ENCODE measurements at places on chromosomes 7 and 10. TPM values are rescaled to one million over a fixed set of nuclear protein-coding genes. Genes with fewer than 3 reads are reported as not detected.

Gene CCDC172
- total RNA-seq = not detected

Gene HOXA6
- total RNA-seq = not detected

Gene FAM131B
- 2.3 TPM for total RNA-seq

Gene ZNF485
- total RNA-seq = not detected

Gene NPC1L1
- total RNA-seq = 0.85 TPM

Gene SLC26A5
- not detected for total RNA-seq

DNA sequence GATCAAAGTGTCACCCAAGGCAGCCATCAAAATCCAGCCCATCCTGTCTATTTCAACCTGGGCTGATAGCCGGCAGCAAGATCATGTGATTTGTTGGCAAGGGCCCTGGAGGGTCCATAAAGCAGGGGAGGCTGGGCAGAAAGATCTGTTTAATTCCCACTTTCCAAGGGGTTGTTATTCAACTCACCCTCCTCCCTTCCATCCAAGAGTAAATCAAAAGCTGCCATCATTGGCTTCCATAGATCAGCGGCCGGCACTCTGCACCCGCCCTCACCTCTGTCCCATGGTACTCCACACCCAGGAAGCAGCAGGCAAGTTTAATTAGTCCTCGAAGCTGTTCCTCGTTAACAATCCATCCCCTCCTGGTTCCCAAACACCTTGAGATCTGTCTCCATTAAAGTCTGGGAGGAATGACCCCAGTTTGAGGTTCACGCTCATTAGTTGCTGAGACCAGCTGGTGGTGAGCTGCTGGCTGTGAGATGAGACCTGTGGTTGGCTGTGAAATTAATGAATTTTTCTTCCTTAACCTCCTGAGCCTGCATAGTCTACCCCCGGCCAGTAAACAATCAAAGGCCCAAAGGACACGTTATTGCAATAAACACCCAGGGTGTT is 120.6 kb upstream of the CHST15 start:
- no peaks in the 10 kb centered on the region for H3K36me3 ChIP-seq
- no peak overlapping the region for H3K4me3 ChIP-seq
- no peaks in the 10 kb centered on the region for H3K4me1 ChIP-seq
- no peak overlapping the region for H3K27ac ChIP-seq

GRCh38 chr10:19964625-19965024 is 148.4 kb downstream of the PLXDC2 start:
- H3K27me3 ChIP-seq = no peaks in the 10 kb centered on the region
- H3K4me3 ChIP-seq = no peak overlapping the region
- no peak overlapping the region for H3K27ac ChIP-seq
- H3K36me3 ChIP-seq = no peaks in the 10 kb centered on the region
- DNase-seq = no peak
- H3K4me1 ChIP-seq = peaks cover 36% of the 10 kb centered on the region

DNA sequence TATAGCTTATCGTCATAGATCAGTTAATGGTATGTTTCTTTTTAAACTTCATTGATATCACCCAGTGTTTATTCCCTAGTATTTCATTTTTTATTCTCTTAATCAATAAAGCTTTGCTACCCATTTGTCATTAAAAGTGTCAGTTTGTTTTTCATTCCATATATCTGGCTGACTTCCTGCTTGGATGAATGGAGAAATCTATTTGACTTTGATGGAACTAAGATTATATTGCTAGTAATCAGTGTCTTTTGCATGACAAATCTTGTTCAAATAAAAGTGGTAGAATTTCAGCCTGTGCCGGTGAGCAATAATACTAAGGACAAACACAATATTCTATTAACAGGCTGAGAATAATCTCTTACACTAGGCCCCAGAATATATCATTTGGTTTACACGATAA is 203.3 kb downstream of the SEC23IP start:
- no peaks in the 10 kb centered on the region for H3K36me3 ChIP-seq
- H3K4me1 ChIP-seq = no peaks in the 10 kb centered on the region
- H3K4me3 ChIP-seq = no peak overlapping the region
- no peaks in the 10 kb centered on the region for H3K27me3 ChIP-seq

- no peaks in the 10 kb centered on the region for H3K4me1 ChIP-seq
- DNase-seq = no peak
- no peak overlapping the region for H3K4me3 ChIP-seq
- no peak overlapping the region for H3K27ac ChIP-seq
- H3K27me3 ChIP-seq = no peaks in the 10 kb centered on the region
- no peaks in the 10 kb centered on the region for H3K36me3 ChIP-seq
Observed at GRCh38 chr10:70693619-70694335, 21.5 kb downstream of the ADAMTS14 start.

DNA sequence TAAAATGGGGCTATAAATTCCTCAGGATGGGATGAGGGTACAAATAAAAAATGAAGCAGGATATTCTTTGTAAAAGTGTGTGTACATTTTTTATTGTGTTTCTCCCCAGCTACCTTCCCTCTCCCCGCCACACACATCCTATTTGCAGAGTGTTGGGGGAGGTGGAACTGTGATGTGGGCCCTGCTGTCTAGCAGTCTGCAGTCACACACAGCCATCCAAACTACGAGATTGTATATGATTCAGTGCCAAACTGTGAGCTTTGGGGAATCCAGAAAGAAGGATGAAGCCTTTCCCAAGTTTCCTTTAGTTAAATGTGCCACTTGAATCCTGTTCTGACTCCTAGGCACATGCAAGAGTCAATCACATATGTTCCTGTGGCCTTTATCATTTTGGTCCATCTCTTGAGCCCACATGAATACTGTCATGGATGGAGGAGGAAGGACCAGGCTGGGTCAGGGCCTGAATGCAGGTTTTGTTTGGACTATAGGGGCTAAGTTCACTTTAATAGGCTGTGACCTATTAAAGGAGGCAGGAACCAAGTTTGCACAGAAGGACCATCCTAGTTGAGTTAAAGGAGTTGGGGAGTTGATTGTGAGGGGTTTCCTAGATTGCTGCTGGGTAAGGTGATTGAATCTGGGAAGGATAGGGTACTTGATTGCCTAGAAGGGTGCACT is 1.1 kb upstream of the SEMA4G start:
- H3K27ac ChIP-seq = no peak overlapping the region
- no peaks in the 10 kb centered on the region for H3K36me3 ChIP-seq
- H3K4me3 ChIP-seq = no peak overlapping the region
- no peak for DNase-seq
- H3K27me3 ChIP-seq = no peaks in the 10 kb centered on the region

DNA sequence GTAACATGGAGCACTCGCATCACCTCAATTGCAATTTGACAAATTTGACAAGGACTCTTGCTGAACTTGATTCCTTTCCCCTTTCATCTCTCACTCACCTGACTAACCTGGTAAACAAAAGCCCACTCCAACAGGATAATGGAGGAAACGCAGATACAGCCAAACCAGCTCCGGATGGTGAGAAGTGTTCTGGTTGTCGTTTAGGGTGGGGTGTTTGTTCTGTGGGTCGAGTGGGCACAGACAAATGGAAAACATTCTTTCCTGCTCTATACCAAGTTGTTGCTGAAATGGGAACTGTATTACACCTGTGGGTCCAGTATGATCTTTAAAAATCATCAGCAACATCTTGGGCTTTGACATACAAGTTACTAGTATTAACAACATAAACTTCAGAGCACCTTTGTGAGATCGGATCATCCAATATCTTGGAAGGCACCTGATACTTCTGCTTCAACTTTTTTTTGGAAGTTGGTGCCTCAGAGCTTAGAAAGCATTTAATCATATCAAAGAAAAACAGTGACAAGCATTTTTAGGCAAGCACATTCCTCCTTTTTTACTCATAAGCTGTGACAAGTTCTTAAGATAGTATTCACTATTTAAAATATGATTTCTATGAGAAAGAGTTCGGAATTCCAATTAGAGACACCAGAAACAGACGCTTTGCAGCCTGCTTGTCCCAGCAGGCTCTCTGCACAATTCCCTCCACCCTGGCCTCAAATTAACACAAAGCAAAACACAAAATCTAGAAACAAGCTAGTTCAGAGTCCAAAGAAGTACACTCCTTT is 58.1 kb downstream of the CCDC186 start:
- no peaks in the 10 kb centered on the region for H3K4me1 ChIP-seq
- H3K4me3 ChIP-seq = no peak overlapping the region
- no peaks in the 10 kb centered on the region for H3K36me3 ChIP-seq
- DNase-seq = no peak

DNA sequence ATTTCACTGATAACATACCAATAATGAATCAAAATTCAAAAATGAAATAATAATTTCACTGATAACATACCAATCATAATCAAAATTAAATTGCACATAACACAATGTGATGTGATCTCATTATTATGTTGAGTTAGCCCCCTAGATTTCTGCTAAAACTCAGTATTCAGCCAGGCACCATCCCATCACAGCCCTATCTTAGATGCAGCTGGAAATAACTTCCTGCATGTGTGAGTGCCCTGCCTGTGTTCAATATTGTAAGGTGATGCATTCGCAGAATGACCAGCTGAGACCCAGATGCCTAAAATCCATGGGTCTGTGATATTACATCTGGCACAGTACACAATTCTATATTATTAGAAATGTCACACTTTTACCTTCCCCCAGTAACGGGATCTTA is 142.4 kb downstream of the CALCR start:
- no peak overlapping the region for H3K4me3 ChIP-seq
- no peaks in the 10 kb centered on the region for H3K27me3 ChIP-seq
- no peaks in the 10 kb centered on the region for H3K4me1 ChIP-seq
- no peak overlapping the region for H3K27ac ChIP-seq
- no peak for DNase-seq

GRCh38 chr7:87876869-87877234 is 559 bp downstream of the DBF4 start:
- H3K36me3 ChIP-seq = no peaks in the 10 kb centered on the region
- peaks cover 13% of the 10 kb centered on the region for H3K4me1 ChIP-seq
- H3K27me3 ChIP-seq = no peaks in the 10 kb centered on the region
- DNase-seq = no peak
- peak overlapping the region; percentile 87 for H3K4me3 ChIP-seq

DNA sequence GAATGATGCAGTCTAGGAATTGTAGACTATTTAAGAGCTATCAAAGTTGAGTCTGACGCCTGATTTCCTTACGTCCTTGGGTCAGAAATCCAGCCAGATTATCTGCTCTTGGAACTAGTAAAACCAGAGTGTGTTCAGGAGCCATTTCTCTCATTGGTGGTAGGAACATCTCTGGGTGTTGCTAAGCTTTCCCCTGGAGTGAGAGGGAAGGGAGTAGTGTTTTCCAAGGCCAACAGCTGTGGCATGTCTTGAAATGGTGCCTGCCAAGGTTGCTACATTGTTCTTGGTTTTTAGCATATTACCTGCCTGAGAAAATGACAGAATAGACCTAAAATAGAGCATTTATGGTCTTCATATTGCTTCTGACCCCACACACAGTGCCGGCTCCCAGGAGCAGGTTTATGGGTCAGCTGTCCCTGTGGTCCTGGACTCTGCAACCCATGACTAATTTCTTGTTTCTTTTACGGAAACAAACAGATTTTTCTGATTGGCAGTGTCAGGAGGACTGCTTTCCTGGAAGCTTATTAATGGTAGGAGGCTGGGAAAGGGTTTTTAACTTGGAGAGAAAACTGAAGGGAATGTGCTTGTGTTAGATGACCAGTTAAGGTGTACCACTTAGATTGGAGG is 17.5 kb downstream of the GBF1 start:
- no peaks in the 10 kb centered on the region for H3K27me3 ChIP-seq
- peaks cover 38% of the 10 kb centered on the region for H3K4me1 ChIP-seq
- H3K4me3 ChIP-seq = no peak overlapping the region
- DNase-seq = no peak

DNA sequence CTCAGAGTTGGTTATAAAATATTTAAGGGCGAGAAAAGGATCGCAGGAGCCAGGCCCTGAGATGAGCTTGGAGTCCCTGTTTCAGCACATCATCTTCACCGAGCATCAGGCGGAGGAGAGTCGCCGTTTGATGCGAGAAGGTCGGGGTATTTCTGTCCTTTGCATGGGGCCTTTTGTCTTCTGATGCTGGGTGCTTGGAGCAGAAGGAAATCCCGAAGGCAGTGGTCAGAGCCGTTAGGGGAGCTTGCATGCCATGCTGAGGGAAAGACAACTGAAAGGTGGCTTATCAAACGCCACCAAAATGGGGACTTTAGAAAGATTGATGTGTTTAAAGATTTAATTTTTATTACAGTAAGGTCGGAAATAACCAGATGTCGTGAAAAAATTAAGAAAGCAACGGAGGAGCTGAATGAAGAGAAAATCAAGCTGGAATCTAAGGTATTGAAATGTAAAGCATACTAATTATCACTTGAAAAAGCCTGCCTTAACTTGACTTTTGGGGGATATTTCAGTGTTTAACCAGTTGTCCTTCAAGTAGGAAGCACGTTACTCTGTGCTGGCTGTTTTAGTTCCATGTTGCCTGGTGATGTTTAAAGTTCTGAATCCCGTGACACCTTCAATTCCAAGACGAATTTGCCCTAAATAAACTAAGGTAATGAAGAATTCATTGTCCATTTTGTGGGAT is 845 bp downstream of the CCDC172 start:
- H3K27me3 ChIP-seq = no peaks in the 10 kb centered on the region
- DNase-seq = no peak
- H3K4me3 ChIP-seq = no peak overlapping the region
- no peaks in the 10 kb centered on the region for H3K36me3 ChIP-seq

DNA sequence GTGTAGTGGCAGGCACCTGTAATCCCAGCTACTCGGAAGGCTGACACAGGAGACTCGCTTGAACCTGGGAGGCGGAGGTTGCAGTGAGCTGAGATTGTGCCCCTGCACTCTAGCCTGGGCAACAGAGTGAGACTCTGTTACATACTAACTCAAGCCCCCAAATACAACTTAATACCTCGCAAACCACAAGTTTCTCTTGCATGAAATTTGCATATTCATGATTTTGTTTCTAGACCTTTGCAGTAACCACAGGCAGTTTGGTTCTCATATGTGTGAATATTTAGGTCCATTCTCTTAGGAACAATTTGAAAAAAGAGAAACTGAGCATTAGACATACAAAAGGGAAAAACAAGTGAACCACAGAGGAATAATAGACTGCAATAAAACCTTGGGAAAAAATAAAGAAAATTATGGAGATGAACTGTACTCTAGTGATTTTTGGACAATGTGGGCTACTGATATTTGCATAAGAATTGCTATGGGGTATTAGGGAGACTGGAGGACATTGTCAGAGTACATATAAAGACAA is 77.0 kb downstream of the ZNF277 start:
- no peaks in the 10 kb centered on the region for H3K36me3 ChIP-seq
- H3K4me3 ChIP-seq = no peak overlapping the region
- DNase-seq = no peak
- no peaks in the 10 kb centered on the region for H3K4me1 ChIP-seq

- peaks cover 28% of the 10 kb centered on the region for H3K4me1 ChIP-seq
- no peak overlapping the region for H3K27ac ChIP-seq
Observed at GRCh38 chr7:18384491-18385143, 110.9 kb upstream of the HDAC9 start.

GRCh38 chr7:112120696-112121217 is 85.4 kb downstream of the DOCK4 start:
- no peaks in the 10 kb centered on the region for H3K27me3 ChIP-seq
- DNase-seq = no peak
- no peaks in the 10 kb centered on the region for H3K4me1 ChIP-seq
- no peak overlapping the region for H3K27ac ChIP-seq
- H3K36me3 ChIP-seq = no peaks in the 10 kb centered on the region

- H3K4me3 ChIP-seq = no peak overlapping the region
- H3K4me1 ChIP-seq = peaks cover 13% of the 10 kb centered on the region
- peaks cover 7% of the 10 kb centered on the region for H3K27me3 ChIP-seq
- no peak for DNase-seq
Observed at GRCh38 chr10:13351340-13351915, 3.3 kb upstream of the SEPHS1 start.
